ENCODE measurements at places on chromosomes 6 and 20.

DNA sequence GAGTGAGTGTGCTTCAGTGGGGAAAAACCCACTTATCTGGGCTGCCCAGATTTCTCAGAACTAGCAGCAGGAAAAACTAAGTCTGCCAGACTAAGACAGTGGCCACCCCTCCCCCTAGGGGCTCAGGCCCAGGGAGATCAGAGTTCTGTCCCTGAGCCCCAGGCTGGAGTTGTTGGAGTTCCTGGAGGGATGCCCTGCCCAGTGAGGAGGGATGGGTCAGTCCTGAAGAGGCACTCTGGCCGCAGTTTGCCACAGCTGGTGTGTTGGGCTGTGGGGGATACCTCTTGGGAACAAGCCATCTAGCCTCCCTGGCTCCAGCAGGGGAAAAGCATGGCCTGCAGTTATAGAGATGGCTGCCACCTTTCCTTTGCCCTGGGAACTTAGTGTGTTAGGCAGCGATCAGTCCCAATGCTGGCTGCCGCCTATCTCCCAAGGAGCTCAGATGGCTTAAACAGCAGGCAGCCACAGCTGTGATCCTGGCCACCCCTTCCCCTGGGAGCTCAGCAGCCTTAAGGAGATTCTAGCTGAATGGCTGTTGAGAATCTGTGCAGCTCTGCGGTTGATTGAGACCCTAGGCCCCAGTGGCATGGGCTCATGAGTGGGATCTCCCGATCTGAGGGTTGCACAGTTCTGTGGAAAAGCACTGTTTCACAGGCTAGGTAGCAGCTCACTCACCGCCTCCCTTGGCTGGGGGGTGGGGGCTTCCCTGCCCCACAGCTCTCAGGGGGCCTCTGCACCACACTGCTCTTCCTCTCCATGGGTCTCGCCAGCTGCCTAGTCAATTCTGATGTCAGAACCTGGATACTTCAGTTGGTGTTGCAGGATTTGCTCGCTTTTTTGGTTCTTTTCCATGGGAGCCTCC is 13.2 kb downstream of the SIRPG start:
- DNase-seq: no peak

DNA sequence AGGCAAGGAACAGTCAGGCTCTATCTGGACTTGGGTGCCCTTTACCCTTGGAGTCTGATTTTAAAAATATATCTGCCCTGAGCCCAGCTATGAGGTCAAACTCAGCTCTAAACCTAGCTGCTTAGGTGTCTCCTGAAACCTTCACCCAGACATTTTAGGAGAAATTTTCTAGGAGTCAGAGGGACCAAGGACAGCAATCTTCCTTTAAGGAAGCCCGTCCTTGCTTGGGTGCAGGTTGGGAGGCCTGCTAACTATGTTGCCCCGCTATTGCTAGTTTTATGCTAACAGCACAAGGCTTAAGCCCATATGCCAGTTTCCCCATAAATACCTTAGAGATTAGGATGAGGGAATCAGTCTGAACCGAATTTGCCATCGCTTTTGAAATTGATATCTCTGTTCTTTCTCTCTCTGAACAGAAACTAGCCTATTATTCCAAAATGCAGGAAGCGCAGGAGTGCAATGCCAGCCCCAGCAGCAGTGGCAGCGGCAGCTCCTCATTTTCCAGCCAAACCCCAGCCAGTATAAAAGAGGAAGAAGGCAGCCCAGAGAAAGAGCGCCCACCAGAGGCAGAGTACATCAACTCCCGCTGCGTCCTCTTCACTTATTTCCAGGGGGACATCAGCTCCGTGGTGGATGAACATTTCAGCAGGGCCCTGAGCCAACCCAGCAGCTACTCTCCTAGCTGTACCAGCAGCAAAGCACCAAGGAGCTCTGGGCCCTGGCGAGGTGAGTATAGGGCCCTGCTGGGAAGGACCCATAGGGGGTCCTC is 2.6 kb downstream of the VGLL2 start:
- DNase-seq: no peak

- no peak for DNase-seq
These were observed 144.9 kb downstream of the LPA start for GRCh38 chr6:160519133-160519532.

GRCh38 chr20:2771631-2772080 is 28.8 kb downstream of the CPXM1 start:
- no peak for DNase-seq

DNA sequence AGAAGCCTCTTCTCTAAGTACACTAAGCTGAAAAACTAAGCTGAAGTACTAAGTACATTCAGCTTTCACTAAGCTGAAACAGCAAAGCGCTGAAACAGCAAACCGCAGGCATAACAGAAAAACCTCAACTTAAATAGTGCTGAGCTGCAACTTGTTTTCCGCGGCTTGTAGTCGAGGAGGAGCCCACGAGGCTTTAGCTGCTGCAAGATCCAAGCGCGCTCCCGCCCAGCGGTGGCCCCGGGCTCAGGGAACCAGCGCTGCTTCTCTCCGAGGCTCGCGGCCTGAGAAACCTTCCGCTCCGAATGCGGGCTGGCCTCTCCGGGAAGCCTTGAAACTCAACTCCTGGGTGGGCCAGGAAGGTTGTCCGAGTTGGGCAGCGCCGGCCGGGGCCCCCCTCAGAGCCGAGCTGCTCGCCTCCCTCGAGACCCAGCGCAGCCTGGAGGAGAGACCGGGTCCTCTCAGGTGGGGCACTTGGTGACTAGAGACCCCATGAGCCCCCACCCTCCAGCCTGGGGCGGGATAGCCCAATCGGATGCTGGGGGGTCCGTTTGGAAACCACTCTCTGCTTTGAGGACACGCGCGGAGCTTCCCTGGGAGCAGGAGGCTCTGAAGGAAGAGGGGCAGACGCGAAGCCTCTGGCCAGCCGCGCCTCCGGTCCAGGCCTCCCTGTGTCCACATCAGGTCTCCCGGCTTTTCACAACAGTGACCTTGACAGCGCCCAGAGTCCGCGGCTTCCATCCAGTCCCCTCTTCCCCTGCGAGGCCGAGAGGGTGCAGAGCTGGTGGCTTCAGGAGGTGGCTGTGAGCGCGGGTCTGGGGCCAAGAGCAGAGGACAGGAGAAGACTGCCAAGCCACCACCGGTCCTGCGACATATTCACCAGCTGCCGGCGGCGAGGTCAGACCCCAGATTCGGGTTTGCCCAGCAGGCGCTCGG is 38.1 kb upstream of the HLA-E start:
- peak; percentile 82 for DNase-seq

GRCh38 chr20:5680192-5680591 is 70.0 kb upstream of the SHLD1 start:
- DNase-seq: no peak

DNA sequence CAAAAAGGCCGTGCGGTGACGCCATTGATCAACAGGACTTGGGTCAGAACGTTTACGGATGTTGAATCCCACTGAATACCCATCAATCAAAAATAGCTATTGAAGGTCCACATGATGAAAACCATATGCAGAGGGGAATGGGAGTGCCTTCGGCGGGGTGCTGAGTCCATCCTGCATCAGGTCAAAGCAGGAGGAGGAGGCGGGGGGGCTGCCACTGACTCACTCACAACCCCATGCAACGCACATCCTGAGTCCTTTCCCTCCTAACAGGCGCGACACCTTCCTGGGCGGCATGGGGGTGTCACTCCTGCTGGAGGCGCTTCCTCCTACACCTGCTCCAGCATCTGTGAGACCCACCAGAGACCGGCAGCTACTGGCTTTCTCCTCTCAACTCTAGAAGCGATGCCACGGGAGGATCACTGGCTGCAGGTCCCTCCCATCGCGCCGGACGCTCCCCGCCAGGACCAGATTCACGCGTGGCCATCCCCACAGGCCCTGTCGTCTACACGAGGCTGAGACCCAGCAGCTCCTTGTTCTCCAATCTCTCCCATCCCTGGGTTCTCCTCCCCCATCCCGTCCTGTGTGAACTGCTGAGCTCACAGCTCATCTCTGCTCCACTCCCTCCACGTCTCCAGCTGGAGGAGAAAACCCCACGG is 170.6 kb upstream of the THBS2 start:
- DNase-seq: no peak

- DNase-seq: no peak
These were observed 223.7 kb downstream of the TAF4 start for GRCh38 chr20:61841966-61842365.

DNA sequence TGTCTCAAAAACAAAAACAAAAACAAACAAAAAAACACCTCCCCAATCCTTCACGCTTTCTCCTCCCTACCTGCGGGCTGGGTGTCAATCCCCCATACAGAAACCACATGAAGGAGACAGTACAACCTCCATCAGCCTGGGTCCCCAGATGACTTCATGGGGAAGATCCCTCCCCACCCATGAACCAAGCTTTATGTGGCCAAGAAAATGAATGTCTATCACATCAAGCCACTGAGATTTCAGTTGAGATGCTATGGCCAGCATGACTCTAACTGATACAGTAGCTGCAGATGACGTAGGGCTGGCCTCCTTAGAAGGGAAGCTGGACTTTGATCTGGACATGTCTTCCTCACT is 21.2 kb upstream of the BNIP5 start:
- no peak for DNase-seq

DNA sequence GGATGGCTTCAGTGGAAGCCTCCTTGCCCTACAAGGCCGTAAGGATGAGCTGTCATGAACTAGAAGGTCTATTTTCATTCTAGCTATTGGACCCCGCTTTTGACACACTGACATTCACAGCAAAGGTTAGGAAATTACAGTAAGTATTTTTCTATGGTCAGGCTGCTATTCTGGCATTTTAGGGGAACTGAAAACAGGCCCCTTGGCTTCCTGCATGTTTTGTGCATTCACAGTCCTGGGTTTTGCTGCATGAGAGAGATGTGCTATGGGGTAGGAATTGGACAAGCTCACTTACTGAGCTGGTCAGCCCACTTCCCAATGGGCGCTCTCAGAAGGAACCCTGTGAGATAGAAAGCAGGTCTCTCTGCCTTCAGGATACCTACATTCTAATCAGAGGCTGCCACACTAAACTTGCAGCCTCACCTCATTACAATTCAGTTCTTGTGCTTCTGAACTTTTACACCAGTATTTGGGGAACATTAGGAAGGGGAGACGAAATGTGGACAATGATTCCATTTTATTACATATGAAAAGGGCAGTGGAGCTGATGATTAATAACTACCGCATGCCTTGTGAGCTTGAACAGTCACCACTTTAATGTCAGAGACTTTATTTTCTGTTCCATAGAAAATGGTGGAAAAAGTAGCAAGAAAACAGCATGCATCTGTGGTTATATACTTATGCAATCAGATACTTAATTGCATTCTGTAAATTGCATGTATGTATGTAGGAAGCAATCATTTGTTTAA is 86.6 kb upstream of the TAB2 start:
- DNase-seq: no peak

DNA sequence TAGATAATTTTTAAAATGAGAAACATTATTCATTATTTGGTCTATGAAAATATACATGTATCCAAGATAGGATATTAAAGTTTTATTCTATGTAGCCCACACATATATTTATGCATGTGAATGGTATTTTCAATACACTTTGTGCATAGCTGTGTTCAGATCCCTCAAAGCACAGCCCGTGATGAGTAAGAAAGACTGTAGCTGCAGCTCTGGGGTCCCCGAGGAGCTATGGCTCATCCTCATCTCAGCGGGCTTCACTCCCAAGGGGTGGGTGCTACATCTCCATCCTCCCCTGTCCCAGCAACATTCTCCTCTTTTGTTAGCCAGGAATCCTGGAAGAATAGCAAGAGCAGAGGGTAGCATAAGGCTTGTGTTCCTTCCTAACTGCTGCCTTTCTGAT is 130.8 kb downstream of the SAMD5 start:
- no peak for DNase-seq

DNA sequence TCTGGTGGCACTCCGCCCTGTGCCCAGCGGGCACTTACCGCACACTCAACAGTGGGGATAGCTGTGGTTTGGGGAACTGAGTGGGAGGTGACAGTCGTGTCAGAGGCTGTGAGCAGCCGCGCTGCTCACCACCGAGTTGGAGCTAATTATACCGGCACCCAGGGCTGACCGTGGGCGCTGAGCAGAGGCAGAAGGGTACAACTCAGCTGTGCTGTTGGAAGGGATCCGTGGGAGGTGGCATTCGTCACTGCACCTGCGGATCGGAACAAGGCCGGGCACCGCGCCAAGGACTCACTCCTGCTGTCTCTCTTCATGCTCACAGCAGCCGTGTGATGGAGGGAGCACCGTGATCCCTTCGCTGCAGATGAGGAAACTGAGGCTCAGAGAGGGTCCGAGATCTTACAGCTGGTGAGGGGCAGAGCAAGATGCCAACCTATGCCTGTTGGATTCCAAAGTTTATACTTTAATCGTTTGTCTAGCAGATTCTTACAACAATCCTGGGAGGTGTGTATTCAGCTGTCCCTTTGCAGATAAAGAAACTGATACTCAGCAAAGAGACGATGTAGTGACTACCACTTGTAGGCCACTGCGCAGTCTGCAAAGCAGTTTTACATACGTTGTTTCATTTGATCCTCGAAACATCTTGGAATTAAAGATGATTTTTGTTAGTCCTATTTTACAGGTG is 713 bp upstream of the ELMO2 start:
- peak; percentile 46 for DNase-seq

GRCh38 chr20:25288291-25289181 is 40.7 kb downstream of the PYGB start:
- no peak for DNase-seq

- no peak for DNase-seq
These were observed 501.4 kb downstream of the BCKDHB start for GRCh38 chr6:80607811-80608391.

GRCh38 chr6:6875818-6876470 is 231.8 kb upstream of the RREB1 start:
- DNase-seq: no peak

- DNase-seq: no peak
These were observed 2.9 kb upstream of the PKIG start for GRCh38 chr20:44579313-44580081.

DNA sequence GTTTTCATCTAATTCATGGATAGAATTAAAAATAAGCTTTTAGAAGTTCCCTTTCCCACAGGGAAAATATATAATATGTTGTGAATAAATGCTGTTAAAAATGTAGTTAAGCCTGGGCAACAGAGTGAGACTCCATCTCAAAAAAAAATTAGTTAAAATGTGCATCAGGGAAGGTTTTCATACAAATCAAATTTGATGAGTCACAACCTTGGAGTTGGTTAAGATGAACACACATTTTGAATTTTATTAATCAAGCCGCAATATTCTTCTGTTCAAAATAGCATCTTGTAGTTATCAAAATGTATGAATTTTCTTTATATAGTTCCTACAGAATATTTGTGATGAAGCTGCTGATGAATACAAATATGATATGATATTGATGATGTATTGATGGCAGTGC is 30.9 kb upstream of the SERPINB9 start:
- DNase-seq: no peak

- no peak for DNase-seq
These were observed 20.9 kb upstream of the SPO11 start for GRCh38 chr20:57308451-57309271.

DNA sequence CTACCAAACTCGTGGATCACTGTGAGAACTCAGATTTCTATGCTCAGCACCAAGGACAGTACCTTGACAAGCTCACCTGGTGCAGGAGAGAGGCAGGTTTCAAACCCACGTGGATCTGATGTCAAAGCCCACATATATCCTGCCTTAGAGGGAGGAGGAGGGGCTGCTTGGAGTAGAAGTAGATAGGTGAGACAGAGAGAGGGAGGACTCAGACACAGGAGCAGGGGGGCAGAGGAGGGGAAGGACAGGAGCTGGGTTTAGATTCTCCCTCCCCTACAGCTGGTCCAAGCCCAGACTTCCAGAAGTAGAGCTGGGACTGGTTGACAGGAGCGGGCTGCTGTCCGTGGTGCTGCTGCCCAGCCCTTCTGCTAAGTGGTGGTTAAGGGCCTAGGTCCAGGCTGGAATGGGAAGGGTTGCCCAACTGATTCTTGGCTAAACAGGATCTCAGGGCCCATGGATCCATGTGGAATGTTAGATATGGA is 77.5 kb downstream of the CDH22 start:
- no peak for DNase-seq
